Stimulated activated CD8-positive, alpha-beta memory T cell treated with anti-CD3 and anti-CD28 coated beads, Interleukin-15, amount 100 ng/mL, for 4 hours (primary cell): ENCODE measurements at places on chromosomes 2 and 18.
A peak's percentile ranks its signal among the peaks of the same experiment; 100 is the strongest.

DNA sequence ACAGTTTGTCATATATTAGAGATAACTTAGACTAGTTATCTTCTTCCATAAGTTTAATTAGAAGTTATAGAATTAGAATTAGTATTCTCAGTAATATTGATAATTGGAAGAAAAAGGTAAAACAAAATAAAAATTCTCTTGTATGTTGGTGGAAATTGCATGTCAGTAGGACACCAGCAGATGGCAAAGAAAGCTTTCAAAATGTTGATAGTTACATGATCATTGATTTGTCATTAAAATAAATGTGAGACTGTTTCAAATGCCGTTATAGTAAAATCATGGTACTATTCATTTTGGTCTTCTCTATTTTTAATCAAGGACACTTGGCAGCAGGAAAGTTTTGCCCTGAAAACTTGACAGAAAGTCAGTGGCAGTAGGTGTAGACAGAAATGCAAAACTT is 270.2 kb downstream of the TGIF1 start:
- no peak for DNase-seq

DNA sequence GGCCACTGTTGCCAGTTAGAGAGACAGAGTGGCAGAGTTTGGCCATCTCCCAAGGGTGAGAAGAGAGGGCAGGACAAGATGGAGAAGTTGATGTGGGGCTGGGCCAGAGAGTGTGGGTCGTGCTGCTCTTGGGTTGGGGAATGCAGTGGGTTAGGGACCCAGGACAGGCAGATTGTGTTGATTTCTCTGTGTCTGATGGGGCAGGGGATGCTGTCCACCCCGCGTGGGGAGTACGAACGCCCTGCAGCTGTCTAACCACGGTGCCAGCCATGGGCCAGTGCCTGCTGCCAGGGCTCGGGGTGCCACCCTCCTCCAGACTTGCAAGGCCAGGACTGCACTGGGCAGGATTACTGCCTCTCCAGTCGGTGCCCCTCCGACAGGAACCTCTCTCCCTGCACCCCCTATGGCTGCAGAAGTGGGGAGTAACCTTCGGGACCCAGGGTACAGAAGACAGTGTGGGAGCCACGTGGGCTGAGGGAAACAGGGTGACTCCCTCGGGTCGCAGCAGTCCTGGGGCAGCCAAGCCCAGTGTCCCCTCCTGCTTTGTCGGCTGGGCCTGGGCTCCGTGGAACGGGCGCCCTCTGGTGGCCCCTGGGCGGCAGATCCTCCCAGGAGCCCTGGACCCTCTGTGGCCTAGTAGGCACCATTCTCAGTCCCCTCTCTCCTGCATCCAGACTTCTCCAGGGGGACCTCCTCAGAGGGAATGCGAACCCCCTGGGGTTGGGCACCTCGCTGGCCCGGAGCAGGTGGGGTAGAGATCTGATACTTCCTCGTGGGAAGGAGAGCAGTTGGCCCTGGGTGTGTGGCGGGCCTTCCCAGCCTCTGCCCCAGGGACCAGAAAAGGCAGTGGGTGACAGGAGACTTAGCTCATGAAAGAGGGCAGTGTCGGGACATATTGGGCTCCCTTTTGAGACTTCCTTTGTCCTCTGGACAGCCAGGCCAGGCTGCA is 2.7 kb downstream of the GPC1 start:
- DNase-seq = peak; percentile 32

DNA sequence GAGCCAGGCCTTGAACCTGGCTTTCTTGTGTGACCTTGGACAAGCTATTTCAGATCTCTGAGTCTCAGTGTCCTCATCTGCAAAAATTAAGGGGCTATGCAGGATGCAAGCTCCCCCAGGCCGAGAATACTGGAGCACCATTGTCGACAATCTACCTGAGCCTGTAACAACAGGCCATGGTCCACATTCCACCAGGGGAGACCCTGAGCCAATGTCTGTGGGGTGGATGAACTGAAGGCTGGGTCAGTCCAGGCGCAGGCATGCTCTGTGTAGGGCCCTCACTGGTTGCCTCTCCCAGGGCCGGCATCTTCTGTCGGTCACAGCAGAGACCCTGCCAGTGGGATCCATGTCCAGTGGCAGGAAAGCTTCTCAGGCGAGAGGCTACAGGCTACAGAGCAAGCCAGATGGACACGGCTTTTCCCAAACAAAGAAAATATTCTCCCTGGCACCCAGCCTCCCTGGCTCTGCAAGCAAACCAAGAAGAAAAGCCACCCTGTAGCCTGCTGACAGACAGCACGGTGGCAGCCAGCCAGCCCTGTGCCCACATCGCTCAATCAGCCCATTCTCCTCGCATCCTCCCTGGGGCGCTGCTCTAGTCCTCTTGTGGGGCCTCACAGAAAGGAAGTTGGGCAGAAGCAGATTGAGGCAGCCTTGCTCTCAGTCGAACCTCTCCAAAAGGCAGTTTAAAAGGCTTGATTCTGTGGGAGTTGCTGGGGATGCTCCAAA is 48.7 kb upstream of the FZD7 start:
- no peak for DNase-seq

- DNase-seq = no peak
Observed at GRCh38 chr2:15982285-15983044, 42.1 kb downstream of the MYCN start.

DNA sequence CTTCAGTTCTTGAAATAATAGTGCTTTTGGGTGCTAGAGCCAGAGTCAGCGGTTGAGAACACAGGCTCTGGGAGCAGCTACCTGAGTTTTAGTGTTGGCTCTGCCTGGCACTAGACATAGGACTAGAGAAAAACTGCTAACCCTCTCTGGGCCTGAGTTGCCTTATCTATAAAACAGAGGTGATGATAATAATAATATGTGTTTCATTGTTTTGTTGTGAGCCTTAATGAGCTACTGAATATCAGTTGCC is 391.7 kb downstream of the PTPRM start:
- DNase-seq = no peak
